ENCODE measurements at places on chromosomes 2 and 18.

GRCh38 chr2:59779571-59779970 lies 773.9 kb downstream of the BCL11A start:
- DNase-seq, result no peak

- no peak for DNase-seq
Measured at GRCh38 chr2:30457296-30457695, 10.2 kb downstream of the LCLAT1 start.

GRCh38 chr18:55283309-55283708 lies 304.7 kb downstream of the TCF4 start:
- DNase-seq, result no peak

DNA sequence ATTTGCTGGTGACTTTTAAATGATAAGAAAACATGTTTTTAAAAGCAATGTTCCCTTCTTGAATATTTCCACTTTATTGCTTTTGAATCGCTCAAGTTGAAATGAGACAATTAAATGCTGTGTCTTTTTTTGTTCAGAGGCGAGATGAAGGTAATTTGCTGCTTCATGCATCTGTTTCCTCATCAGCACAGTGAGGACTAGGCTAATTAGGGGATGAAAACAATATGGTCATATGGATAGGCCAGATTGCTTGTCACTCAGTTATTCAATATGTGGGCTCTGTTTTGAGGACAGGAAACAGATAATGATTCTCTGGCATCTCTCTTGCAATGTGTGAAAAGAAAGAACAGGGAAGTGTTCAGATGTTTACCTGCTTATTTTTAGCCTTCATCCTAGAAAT lies 61.0 kb downstream of the ERBB4 start:
- DNase-seq, result no peak

DNA sequence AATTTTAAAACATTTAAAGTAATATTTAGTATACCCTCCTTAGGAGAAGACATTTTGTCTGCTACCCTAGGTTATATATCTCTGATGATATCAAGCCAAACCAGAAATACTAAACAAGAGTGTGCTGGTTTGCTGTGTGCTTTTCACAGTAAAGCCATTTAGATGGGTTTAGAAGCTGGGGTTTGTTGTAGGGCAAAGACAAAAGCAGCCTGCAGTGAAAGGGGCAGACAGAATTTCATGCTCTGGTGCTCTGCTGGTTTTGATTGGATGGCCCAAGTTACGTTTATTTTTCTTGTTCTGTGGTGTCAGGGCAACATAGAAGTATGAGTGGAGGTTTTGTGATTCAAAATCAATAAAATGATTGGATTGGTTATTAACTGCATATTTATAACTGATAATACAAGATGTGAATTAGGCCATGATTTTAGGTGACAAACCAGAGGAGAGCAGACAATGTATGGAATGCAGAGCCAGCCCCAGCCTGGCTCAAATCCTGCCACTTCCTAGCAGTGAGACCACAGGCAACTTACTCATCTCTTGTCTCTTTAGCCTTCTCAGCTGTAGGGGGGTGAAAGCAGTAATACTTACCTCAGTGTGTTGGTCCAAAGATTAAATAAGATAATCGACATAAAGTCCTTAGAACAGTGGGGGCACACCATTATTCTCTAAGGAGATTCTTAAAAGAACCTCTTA lies 30.9 kb upstream of the IER3IP1 start:
- no peak for DNase-seq

DNA sequence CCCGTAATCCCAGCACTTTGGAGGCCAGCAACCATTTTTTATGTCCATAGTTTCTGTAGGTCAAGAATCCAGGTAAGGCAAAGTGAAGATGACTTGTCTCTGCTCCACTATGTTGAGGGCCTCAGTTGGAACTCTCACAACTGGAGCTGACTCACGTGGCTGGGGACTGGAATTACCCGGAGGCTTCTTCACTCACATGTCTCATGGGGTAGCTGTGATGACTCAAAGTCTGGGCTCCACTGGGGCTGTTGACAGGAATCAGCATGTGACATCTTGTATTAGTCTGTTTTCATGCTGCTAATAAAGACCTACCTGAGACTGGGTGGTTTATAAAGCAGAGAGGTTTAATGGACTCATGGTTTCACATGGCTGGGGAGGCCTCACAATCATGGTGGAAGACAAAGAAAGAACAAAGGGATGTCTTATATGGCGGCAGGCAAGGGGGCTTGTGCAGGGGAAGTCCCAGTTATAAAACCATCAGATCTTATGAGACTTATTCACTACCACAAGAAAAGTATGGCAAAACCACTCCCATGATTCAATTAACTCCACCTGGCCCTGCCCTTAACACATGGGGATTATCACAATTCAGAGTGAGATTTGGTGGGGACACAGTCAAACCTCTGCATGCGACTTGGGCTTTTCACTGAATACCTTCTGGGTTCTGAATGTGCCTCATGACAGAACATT lies 7.8 kb upstream of the PPP1R1C start:
- DNase-seq, result no peak

GRCh38 chr2:220510668-220511067 lies 883.2 kb downstream of the SLC4A3 start:
- no peak for DNase-seq

- no peak for DNase-seq
Measured at GRCh38 chr18:9292047-9292446, 42.5 kb upstream of the TWSG1 start.

- DNase-seq, result no peak
Measured at GRCh38 chr2:225735844-225736243, 336.3 kb downstream of the NYAP2 start.

DNA sequence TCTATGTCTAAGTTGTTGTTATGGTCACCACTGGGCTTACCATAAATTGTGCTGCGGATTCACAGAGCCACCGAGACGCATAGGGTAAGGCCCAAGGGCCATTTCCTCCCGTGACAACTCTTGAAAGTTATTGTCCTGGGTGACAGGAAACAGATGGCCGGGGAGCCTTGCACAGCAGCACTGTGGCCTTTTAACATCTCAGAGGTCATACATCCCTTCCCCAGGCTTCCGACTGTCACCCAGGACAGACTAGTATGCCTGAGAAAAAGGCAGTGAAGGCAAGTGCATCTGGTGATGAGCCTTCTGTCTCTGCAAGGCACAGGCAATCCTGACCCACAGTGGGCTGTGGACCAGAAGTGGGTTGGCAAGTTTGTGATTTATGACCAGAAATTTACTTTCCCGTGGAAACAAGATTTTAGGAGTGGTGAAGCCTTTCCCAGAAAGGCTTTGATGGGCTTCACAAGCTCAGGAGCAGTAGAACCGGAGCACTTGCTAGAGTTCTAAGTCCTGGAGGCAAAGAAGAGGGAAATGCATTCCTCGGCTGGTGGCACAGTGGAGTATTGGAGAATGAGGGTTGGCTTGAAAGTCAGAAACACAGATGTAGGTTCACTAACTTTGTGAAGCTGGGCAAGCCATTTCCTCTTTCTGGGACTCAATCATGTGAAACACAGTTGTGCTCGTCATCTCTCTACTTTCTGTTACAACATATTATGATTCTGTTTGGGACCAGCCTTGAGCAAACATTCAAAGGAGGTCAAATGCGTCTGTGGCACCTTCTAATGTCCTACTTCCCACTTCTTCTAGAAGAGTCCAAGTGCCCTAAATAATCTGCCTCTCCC lies 2.0 kb upstream of the CAPN14 start:
- peak; percentile 69 for DNase-seq

DNA sequence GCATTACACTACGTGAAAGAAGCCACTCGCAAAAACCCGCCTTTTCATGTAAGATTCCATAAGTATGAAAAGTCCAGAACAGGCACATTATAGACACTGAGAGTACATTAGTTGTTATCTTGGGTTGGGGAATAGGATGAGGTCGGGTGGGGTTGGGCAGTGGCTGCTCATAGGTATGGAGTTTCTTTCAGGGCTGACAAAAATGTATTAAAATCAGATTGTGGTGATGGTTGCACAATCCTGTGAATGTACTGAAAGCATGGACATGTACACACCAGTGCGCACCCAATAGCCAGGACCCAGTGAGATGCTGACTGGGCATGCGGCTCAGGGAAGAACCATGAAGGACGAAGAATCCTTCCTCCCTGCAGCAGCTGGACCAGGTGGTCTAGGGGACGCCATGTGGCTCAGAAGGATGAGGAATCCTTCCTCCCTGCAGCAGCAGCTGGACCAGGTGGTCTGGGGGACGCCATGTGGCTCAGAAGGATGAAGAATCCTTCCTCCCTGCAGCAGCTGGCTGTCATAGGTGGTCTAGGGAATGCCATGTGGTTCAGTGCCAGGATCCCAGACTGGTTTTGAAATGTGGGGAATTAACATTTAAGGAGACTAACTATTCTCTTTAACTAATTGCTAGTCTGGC lies 50.1 kb downstream of the MBP start:
- no peak for DNase-seq

DNA sequence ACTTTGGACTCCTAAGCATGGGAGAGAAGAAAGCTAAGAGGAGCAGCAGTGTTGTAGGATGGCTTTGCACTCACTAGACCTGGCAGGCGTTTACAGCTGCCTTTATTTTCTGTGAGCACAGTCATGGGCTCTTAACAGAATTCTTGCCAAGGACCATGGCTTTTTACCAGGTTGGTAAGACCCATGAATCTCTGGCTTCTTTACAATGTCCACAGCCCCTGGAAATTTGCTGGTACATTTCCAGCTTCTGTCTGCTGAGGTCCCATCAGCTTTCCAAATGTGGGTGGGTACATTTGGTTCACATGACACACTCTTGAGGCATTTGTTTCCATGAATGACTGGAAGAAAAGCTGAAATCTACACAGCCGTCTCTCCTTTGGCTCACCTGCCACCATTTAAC lies 162.7 kb downstream of the PPP1R1C start:
- no peak for DNase-seq

DNA sequence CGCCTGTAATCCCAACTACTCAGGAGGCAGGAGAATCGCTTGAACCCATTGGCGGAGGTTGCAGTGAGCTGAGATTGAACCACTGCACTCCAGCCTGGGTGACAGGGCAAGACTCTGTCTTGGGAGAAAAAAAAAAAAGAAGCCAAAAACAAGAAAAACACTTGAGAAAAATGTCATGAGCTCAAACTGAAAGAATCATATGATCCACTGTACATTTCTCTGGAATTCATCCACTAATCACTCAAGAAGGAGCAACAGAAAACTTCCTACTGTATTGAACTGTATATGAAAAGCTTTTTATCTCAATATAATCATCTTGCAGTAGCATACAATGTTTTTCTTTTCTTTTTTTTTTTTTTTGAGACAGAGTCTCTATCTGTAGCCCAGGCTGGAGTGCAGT lies 40.4 kb downstream of the EPG5 start:
- DNase-seq, result no peak

DNA sequence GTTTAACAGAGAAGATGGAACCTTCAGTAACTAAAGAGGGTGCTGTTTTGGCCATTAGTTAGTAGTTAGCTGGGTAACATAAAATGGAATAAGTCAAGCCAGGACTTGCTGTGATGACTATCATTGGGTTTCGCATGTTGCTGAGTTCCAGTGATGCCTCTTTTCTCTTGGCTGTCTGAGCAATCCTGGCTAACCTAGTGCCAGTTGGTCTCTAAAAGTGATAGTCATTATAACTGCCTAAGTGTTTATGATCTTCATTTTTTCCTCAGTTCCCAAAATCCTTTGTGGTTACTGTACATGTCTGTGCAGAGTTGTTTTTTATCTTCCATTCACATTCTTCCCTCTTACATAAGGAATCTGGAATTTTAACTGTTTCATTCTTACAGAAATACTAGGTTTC lies 33.4 kb downstream of the WDR43 start:
- DNase-seq, result no peak

GRCh38 chr18:68676913-68677312 lies 38.0 kb downstream of the TMX3 start:
- DNase-seq, result no peak

- no peak for DNase-seq
Measured at GRCh38 chr2:64104933-64105332, 39.3 kb downstream of the PELI1 start.

GRCh38 chr18:58069721-58070292 lies 25.8 kb downstream of the NEDD4L start:
- DNase-seq, result no peak

DNA sequence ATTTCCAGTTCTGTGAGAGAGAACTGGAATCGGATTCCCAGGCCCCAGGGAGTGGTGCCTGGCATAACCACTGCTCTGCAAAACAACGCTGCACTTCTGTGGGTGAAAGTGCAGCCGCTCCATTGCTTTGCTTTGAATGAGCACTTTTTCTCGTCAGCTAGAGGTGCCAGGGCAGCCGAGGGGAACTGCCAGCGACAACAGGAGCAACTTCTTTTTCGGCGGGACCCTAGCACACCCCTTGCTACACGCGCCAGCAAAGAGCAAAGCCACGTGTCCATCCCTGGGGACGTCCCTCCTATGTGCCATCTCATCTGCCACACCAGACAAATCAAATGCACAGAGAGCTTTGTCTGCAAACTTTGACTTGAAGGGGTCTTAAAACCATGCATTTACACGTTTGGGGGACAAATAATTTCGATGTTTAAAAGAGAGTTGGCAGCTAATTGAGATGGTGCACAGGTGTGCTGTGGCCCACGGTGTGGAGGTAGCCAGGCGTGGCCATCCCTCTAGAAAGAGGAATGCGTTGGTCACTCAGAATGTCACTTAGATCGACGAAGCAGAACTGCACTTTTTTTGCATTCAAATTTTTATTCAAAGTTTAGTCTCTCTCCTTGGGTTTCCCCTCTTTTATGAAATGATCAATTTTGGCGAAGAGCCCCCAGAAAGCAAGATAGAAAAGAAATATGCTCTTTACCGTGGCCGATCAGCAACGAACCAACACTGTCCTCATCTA lies 151.8 kb downstream of the MBP start:
- DNase-seq, result no peak

GRCh38 chr2:47737191-47737975 lies 45.6 kb upstream of the MSH6 start:
- DNase-seq, result no peak

- no peak for DNase-seq
Measured at GRCh38 chr2:62727876-62728566, 22.5 kb downstream of the EHBP1 start.

- no peak for DNase-seq
Measured at GRCh38 chr18:55988537-55988936, 400.5 kb upstream of the TCF4 start.

DNA sequence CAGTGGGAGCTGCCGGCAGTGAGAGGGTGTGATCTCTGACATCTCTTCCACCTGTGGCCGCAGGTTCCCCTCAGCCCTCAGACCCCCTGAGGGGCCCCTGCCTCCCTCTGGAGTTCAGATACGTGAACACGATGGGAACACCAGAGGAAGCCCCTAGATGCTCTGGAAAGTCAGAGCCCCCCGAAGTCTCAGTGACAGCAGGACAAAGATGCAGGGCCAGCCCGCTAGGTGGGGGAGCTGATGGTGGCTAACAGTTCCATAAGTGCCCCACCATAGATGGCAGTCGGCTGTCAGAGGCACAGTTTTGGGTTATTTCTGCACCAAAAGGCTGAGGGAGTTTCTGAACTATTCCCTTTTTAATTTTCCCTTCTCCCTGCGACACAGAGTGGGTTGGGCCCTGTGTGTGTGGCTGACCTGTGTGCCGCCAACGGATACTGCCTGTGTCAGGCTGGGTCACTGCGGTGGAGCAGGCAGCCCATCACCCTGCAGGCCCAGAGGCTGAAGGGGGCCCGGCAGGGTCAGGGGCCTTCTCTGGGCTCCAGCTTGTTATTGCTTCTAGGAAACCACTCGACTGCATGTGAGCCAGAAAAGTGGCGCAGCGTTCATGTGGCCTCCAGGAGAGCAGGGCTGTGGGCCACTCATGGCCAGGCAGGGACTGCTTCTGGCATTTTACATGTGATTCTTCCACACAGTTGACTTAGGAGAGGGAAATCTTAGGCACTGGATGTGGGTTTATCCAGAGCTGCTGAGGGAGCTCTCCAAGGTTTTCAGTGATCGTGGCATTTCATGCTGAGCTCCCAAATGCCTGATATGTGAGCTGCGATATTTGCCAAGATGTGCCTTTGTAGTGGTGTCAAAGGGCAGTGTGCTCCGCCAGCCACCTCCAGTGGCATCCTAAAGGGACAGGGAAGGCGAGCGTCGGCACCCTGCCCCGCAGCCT lies 225.1 kb downstream of the SH3RF3 start:
- DNase-seq, result no peak
